Right renal cortex interstitium (tissue), 3 donors: ENCODE measurements at places on chromosomes 7 and 10. TPM values are rescaled to one million over a fixed set of nuclear protein-coding genes. Genes with fewer than 3 reads are reported as not detected.

- DNase-seq: no peak
Observed at GRCh38 chr10:74035303-74035702, 37.4 kb downstream of the VCL start.

GRCh38 chr7:100132697-100133151, 6.0 kb downstream of the MBLAC1 start:
- no peak for DNase-seq

GRCh38 chr7:28509251-28510025, 97.1 kb downstream of the CREB5 start:
- DNase-seq: no peak

DNA sequence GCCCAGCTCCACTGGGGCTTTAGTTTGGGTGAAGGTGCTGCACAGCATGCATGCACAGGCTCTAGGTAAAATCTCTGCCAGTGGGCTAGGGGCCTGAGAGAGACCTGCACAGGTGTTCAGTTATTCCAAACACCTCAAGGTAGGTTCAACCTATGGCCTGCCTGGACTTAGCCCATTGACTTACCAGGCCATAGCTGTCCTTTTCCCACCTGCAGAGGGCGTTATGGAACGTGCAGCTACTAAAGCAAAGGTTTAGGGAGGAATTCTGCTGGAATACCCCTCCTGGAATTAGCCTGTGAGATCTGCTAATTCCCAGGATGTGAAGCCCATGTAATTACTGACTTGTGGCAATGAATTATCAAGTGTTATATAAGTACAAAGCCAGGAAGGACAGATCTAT, 3.6 kb downstream of the VWC2 start:
- DNase-seq: no peak

GRCh38 chr7:149883452-149883861, 9.7 kb downstream of the ATP6V0E2 start:
- DNase-seq: peak; percentile 30

- no peak for DNase-seq
Observed at GRCh38 chr7:39404907-39405306, 161.3 kb upstream of the YAE1 start.

DNA sequence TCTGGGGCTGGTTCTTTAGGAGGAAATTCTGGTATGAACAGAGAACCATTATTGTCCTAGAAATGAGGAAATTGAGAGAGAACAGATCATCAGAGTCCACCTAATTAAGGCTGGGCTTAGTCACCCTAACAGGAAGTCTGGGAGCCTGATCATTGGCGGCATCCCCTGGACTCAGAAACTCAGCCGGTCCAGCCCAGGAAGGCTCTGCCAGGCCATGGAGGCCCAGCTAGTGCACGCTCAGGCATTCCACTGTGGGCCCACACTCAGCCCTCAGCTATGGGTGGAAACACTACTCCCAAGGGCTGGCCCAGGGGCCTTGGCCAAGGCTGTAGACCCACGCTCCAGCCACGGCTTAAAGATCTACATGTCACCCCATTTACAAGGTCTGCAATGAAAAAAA, 109.2 kb downstream of the PTPN20 start:
- DNase-seq: no peak

DNA sequence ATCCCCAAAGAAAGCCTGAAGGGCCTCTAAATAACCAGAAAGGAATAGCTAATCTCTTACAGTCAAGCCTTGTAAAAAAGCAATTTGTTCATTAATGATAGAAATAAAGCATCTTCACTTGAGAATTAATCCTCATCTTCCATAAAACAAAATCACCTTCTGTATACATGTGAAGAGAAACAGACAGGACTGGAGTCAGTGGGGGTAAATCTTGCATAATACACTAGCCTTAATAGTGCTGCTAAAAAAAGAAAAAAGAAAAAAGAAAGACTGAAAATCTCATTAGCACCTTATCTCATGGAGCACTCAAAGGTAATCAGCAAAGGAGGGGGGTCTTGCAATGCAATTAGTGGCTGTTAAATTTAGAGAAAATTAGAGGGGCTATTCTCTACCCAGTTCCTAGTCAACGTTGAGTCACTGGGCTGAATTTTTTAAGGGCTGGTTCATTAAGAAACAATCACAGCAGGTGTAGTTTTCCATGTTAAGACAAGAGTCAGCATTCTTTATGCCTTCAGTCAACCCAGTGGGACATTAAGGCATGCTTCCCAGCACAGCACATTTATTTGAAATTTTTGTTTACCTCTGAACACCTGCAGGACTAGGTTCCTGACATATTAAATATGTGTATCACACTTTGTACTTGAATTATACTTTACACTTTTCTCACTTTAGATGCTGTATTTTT, 1455.7 kb upstream of the CELF2 start:
- DNase-seq: no peak

- no peak for DNase-seq
Observed at GRCh38 chr7:90272242-90272641, 27.3 kb downstream of the CFAP69 start.

DNA sequence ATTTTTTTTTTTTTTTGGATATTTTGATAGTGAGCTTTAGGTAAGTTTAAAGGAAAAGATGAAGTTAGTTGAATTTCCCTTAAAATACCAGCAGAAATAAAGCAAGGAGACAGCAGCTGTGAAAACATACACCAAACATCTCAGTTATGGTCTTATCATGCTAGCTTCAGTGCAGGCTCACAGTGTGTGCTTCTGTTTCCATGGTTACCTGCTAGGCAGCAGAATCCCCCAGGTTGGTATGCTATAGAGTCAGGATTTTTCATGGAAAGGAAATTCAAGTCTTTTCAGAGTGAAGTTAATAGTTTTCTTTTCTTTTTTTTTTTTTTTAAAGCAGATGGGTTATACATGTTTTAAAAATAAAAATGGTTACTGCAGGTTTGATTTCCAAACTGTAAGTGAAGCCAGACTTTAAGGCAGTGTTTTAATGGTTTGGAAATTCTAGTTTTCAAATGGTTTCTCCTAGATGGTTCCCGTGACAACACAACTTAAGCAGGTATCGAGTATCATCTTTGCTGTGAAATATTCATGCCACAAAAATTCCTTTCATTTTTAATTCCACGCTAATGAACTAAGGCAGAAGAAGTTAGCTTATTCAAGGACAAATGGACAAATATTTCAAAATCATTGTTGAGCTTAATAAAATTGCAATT, 230.9 kb downstream of the BICC1 start:
- no peak for DNase-seq

DNA sequence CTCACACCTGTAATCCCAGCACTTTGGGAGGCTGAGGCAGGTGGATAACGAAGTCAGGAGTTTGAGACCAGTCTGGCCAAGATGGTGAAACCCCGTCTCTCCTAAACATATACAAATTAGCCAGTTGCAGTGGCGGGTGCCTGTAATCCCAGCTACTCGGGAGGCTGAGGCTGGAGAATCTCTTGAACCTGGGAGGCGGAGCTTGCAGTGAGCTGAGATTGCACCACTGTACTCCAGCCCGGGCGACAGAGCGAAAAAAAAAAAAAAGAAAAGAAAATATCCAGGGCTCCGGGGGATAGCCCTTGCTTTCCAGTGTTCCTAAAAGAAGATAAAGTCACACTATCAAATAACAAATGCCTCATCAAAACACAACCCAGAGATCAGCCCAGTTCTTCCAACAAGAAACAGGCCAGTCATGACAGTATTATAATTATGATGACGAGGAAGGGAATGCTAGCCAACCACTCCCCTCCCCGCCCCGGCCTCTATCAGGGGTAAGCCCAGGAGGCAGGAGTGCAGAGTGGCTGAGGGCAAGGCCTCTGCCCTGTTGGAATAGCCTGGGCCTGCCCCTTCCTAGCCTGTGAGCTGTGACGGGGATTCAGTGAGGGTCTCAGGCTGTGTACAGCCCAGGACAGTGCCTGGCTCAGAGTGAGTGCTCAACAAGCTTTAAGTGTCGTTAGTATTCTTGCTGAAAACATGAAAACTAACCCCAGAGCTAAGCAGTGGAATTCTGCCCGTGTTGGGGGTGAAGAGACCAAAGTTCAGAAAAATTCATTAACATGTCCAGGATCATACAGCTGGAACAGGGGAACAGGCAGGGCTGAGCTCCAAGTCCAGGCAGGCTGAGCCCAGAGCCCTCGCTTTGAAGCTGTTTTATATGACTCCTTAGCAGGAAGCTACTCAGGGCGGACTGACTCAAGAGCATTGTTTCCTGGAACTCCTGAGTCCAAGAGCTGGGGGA, 54.3 kb downstream of the FAM241B start:
- no peak for DNase-seq

DNA sequence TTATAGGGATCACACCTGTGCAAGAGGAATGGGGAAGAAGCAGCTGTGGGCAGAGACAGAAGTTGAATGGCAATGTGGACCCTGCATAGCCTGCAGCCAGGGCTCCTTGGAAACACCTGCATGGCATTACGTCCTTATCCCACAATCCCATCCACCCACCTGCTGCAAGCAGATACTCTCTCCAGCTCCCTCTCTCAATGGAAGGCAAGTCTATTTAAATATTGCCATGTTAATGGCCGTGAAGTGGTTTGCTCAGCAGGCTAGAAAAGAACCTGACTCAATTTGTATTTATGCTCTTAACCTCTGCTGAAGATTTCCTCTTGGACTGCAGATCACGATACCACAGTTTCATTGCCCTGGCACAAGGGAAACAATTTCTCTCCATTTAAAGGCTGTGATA, 417.0 kb downstream of the TYW1 start:
- no peak for DNase-seq

DNA sequence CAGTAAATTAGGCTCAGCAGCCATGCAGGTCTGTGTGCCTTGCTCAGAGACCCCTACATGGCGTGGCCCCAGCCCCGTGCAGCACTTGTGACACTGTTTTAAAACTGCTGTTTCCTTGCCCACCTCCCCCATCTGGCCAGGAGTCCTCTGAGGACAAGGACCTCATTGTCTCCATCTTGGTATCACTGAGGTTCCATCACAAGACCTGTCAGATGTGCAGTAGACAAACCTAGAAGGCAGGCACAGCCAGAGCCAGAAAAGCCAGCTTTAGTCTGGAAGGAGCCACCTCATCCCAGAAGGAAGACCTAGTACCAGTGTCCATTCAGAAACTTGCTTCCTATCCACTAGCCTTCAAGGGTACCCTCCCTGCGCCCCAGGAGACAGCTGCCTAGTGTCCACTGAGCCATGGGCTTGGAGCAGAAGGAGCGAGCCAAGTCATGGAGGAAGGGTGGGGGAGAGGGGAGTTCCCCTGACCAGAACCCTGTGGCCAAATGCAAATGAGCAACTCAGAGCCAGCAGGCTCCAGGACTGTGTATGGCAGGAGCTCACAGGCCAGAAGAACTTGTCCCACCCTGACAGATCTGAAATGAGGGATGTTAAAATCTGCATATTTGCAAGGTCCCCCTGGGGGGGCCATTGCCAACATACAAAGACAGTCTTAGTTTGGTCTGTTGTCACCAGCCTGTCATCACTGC, 176.1 kb downstream of the SH3PXD2A start:
- no peak for DNase-seq

DNA sequence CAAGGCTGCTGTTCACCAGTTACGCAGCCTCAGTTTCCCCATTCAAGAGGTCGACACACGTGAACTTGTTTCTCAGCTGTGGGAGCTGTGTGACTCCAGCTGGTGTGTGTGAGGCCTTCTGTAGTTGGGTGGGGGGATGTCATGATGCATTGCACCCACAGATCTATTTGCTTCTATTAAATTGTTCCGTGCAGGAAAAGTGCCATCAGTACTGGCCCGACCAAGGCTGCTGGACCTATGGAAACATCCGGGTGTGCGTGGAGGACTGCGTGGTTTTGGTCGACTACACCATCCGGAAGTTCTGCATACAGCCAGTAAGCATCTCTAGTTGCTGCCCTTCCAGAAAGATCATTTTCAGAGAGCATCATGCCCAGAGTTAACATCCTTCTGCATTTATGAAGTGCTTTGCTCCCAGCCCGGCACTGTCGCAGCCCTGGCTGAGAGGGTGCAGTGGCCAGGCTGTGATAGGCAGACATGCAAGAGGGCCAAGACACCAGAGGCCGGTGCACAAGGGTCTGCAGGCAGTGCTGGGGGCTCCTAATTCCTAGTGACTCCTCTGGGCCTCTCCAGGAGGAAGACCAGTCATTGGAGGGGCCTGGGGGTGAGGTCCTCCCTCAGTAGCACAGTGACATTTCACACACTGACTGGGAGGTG, 60.2 kb downstream of the MKI67 start:
- DNase-seq: no peak

The TMEM176B gene
- 115 TPM for polyA plus RNA-seq

The SLC26A3 gene
- 0.40 TPM for polyA plus RNA-seq

The H2BK1 gene
- not detected for polyA plus RNA-seq

The GRID2IP gene
- polyA plus RNA-seq: 0.57 TPM

The ARHGEF35 gene
- polyA plus RNA-seq: 28.7 TPM
